ENCODE measurements at places on chromosomes 12 and 14.

DNA sequence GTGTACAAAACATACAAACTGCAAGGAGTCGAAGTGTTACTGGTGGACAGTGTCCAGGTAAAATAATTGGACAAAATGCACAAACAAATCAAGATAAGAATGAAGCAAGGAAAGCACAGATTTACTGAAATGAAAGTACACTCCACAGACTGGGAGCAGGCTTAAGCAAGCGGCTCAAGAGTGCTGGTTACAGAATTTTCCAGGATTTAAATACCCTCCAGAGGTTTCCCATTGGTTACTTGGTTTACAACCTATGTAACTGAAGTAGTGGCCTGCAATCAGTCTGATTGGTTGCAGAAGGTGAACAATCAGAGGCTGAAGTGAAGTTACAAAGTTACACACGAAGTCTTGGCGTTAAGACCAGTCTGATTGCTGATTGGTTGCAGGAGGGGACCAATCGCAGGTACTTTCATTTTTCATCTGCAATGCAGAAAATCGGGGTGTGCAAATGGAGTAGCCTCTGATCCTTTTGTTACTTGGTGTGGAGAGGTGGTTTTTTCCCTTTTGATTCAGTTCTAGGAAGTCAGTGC lies 11.6 kb upstream of the SCN8A start:
- DNase-seq = no peak

DNA sequence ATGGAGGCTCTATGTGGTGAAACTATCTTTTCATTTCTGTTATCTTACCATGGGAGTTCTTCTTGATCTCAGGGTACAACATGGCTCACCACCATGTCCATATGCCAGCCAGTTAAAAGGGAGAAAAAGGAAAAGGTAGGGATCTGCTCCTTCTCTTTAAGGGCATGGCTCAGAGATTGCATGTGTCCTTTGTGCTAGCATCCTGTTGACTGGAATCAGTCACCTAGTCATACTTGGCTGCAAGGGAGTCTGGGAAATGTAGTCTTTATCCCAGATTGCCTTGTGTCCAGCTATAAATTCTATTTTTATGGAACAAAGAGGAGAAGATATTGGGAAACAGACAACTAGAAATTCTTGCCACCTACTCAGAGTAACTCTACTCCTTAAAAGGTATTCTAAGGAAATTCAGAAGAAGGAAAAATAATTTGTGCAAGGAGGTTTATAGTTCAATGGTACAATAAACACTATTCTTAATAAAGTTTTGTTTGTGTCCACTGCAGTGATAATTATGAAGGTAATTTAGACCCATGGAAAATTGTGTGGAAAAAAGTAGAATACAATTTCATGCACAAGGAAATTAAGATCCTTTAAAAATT lies 86.4 kb upstream of the RPH3A start:
- no peak for DNase-seq

DNA sequence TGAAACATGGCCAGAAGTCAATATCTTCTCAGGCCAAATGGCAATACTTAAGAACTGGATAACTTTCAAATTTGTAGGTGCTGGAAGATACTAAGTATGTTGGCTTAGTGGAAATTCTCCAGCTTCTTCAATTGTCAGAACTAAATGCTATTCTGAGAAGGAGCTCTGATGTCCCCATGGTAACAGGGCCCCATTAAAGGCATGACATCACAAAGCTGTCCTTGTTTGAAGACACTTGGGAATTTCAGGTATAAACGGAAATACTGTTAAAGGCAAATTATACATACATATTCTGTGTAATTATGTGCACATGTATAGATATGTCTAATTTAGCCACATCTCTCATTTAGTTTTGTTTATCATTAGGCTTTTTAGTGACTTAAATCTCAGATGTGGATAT lies 210.0 kb upstream of the SEL1L start:
- no peak for DNase-seq

GRCh38 chr12:124769163-124769530 lies 94.5 kb downstream of the SCARB1 start:
- no peak for DNase-seq

- no peak for DNase-seq
Measured at GRCh38 chr12:89087149-89087825, 265.0 kb downstream of the DUSP6 start.

DNA sequence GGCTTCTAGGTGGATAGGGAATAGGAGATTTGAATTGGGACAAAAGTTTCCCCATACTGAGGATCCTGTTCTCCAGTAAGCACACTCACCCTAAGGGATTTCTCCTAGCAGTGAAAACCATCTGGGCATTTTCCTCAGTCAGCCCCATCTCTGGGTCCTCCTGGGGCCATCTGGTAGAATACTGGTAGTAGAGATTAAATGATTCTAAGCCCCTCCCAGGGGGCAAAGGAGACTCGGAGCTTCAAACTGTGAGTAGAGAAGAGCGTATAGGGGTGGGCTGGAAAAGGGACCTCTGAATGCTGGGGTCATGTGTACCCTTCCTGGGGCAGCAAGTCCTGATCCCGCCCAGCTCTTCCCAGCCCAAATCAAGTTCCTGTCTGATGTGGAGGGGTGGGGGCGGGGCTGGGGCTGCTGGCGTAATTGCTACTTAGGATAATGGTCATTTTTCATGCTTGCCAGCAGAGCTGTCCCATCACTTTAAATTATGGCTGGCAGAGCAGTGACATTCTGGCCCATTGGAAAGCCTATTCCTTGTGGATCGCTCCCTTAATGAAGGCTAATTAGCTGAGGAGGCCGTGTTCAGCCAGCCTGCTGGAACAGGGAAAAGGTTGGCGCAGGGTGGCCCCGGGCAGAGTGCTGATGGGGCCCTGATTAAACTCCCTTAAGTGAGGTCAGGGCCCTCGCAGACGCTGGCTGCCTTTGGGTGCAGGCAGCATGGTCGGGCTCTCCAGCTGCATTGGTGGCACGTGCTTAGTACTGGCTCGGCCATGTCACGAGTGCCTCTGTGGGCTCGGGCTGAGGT lies 127.8 kb downstream of the TSPAN9 start:
- DNase-seq = no peak

DNA sequence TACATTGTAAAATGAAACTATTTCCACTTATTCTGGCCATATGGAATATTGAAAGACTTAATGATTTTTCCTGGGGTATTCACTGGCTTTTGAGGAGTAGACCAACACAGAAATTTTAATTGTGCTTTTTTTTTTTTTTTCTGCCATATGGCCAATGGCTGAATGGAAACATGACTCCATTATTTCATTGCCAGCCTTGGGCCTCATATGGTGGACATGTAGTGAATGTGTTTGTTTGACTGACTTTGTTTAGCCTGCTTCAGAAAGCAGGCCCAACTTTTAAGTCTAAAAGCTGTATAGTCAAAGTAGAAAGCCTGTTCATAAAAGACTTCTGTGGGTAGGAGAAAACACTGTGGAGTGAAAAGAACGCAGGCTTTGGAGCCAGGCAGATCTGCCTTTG lies 2.4 kb downstream of the GNG2 start:
- DNase-seq = no peak

DNA sequence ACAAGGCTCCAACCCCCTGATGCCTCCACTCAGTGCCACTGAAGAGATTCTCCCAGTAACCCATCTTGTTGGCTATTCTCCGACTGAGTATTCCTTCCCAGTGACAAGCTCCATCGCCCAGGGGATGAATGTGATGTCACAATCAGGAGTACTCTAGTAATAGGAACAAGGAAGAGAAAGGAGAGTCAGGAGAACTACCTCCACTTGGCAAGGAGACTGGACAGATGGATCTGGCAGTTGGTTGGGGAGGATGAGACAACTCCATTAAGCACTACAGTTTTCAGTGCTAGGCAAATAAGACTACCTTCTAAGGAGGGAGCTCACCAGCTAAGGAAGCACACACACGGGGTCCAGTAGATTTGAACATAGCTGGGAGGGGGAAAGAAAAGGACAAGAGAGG lies 5.3 kb downstream of the RNF41 start:
- no peak for DNase-seq

- DNase-seq = no peak
Measured at GRCh38 chr14:67734675-67735074, 33.0 kb downstream of the RDH12 start.

DNA sequence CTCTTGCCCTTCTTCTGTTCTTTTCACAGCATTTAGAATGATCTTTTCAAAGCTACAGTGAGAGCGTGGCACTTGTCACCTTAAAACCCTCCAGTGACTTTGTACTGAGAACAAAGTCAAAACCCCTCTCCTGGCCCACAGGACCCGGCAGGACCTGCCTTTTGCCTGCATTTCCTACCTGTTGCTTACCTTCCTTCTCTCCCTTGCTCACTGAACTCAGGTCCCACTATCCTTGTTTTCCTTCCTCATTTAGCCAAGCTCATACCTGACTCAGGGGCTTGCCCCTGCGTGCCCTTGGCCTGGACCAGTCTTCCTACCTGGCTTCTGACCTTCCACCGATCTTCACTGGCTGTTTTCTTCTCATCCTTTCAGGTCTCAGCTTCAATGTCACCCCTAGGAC lies 112.3 kb upstream of the PRMT8 start:
- no peak for DNase-seq

DNA sequence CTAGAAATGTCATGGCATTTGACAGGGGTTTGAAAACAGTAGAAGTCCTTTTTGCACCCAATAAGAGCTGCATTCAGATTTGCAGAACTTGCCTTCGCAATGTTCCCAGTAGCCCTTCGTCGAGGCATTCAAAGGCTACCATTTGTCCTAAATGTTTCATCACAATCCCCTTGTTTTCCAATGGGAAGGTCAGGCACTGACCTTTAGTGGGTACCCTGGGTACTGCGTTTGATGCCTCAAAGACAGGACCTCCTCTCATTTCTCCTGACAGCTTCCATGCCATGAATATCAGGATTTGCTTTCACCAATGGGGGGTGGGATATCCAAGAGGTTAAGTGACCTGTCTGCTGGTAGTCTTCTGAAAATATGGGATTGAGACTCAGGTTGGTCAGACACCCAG lies 1063.1 kb downstream of the BCL11B start:
- no peak for DNase-seq

- DNase-seq = no peak
Measured at GRCh38 chr12:106304797-106305196, 2.3 kb downstream of the TCP11L2 start.
